Heart right ventricle (tissue), 16 donors: ENCODE measurements at places on chromosomes 13 and 19.

DNA sequence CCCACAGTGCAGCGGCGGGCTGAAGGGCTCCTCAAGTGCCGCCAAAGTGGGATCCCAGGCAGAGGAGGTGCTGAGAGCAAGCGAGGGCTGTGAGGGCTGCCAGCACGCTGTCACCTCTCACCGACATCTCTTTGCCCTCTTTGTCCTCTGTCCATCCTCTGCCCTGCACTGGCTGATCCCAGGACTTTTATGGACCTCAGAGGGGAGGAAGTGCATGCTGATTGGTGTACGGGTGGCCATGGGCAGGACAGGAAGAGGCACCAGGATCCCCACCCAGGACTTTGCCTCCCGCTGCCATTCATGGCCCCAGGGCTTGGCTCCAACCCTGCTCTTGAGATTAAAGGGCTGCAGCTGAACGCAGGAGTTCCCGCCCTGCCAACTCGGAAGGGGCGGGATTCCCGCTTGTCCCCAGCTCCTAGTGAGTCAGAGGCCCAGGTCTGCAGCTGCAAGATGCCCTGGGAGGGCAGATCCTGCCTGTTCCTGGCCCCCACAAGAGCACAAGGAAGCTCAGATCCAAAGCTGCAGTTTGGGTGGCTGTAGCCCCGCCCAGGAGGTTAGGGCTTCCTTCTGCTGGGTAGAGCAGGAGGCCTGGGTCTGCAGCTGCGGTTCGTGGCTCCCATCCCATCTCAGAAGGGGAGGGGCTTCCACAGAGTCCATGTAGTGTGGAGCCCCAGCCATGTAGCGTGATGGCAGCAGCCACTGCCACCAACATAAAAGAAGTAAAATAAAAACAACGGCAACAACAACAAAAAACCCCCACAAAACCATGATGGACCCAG lies 1716.7 kb downstream of the SLITRK1 start:
- H3K27me3 ChIP-seq, result no peaks in the 10 kb centered on the region
- H3K27ac ChIP-seq, result no peak overlapping the region
- H3K4me3 ChIP-seq, result no peak overlapping the region
- H3K4me1 ChIP-seq, result no peaks in the 10 kb centered on the region
- DNase-seq, result no peak
- no peaks in the 10 kb centered on the region for H3K36me3 ChIP-seq

- no peak overlapping the region for H3K4me3 ChIP-seq
- DNase-seq, result no peak
- no peak overlapping the region for H3K27ac ChIP-seq
- H3K36me3 ChIP-seq, result no peaks in the 10 kb centered on the region
Observed at GRCh38 chr13:111489301-111489700, 168.9 kb downstream of the TEX29 start.

- H3K36me3 ChIP-seq, result no peaks in the 10 kb centered on the region
- DNase-seq, result no peak
- H3K4me3 ChIP-seq, result no peak overlapping the region
Observed at GRCh38 chr13:48831248-48831647, 144.5 kb upstream of the FNDC3A start.

GRCh38 chr13:51785712-51786424 lies 18.1 kb downstream of the DHRS12 start:
- H3K4me1 ChIP-seq, result peaks cover 21% of the 10 kb centered on the region
- H3K27ac ChIP-seq, result peak overlapping the region; percentile 80
- H3K36me3 ChIP-seq, result no peaks in the 10 kb centered on the region
- H3K4me3 ChIP-seq, result no peak overlapping the region

DNA sequence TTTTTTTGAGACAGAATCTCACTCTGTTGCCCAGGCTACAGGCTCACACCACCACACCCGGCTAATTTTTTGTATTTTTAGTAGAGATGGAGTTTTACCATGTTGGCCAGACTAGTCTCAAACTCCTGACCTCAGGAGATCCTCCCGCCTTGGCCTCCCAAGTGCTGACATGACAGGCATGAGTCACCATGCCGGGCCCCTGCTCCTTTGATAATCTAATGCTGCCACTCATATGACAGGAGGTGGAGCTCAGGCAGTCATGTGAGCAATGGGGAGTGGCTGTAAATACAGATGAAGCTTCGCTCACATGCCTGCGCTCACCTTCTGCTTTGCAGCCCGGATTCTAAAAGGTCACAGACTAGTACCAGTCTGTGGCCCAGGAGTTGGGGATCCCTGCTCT lies 25.1 kb downstream of the ARHGEF18 start:
- H3K36me3 ChIP-seq, result no peaks in the 10 kb centered on the region
- no peaks in the 10 kb centered on the region for H3K4me1 ChIP-seq
- H3K4me3 ChIP-seq, result no peak overlapping the region
- H3K27me3 ChIP-seq, result no peaks in the 10 kb centered on the region
- no peak overlapping the region for H3K27ac ChIP-seq
- no peak for DNase-seq

GRCh38 chr13:98541191-98541590 lies 35.7 kb downstream of the STK24 start:
- H3K27ac ChIP-seq, result peak overlapping the region; percentile 1
- H3K27me3 ChIP-seq, result no peaks in the 10 kb centered on the region

GRCh38 chr13:26561651-26562511 lies 4.4 kb downstream of the WASF3 start:
- no peak for DNase-seq
- H3K4me3 ChIP-seq, result no peak overlapping the region
- peaks cover 18% of the 10 kb centered on the region for H3K4me1 ChIP-seq
- no peaks in the 10 kb centered on the region for H3K27me3 ChIP-seq
- no peak overlapping the region for H3K27ac ChIP-seq
- H3K36me3 ChIP-seq, result no peaks in the 10 kb centered on the region

DNA sequence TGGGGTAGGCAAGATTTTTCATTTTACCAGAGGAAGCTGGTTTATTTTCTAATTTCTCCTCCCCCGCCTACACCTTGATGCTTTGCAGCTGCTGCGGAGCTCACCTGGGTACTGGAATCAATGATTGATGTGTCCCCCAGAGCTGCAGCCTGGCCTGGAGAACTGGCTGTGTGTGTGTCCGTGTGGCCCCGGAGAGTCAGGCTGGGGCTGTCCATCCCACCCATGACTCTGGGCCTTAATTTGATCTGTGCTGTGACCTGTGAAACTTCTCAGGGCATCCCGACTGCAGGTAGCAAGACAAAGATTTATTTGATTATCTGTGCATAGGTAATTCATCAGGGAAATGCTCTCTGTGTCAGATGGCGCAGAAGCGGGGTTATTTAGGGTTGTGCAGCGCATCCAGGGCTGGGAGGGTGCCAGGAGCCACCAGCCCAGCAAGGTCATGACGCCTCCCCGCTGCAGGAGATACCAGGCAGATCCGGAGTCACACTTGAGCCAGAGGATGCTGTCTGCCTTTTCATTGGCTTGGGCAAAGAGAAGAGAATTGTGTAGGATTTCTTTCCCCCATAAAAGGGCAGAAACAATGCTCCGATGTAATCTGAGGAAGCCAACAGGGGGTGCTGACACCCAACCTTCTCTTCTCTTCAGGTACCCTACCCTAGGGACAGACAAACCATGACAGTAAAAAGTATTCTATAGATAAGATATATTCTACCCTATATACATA lies 346.6 kb downstream of the TSHZ3 start:
- no peaks in the 10 kb centered on the region for H3K4me1 ChIP-seq
- no peak overlapping the region for H3K4me3 ChIP-seq
- peaks cover 7% of the 10 kb centered on the region for H3K27me3 ChIP-seq
- H3K27ac ChIP-seq, result no peak overlapping the region
- DNase-seq, result no peak
- H3K36me3 ChIP-seq, result no peaks in the 10 kb centered on the region

DNA sequence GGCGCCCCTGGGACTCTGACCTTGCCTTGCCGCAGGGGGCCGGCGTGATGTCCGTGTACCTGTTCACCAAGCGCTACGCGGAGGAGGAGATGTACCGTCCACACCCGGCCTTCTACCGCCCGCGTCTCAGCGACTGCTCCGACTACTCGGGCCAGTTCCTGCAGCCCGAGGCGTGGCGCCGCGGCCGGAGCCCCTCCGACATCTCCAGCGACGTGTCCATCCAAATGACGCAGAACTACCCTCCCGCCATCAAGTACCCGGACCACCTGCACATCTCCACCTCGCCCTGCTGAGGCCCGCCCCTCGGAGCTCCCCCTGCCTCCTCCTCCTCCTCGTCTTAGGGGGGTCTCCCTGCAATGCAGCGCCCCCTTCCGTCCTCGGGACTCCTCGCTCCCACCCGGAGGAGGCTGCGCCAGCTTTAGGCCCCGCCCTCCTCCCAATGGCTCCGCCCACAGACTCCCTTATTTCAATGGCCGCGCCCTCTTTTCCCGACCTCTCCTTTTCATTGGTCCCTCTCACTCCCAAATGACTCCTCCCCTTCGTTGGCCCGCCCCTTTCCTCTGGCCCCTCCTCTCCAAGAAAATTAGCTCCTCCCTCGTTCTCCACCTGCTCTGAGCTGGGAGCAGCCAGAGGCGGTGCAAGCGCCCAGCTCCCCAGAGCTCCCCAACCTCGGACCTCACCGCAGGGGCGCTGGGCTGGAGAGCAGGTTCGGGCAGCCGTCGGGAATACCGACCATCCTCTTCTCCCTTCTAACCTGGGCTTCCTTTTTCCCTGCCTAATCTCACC lies 20.5 kb upstream of the CACNG8 start:
- no peaks in the 10 kb centered on the region for H3K36me3 ChIP-seq
- DNase-seq, result no peak
- H3K4me3 ChIP-seq, result no peak overlapping the region

- no peaks in the 10 kb centered on the region for H3K36me3 ChIP-seq
- no peaks in the 10 kb centered on the region for H3K4me1 ChIP-seq
- no peak for DNase-seq
- no peaks in the 10 kb centered on the region for H3K27me3 ChIP-seq
Observed at GRCh38 chr13:98622931-98623331, 46.0 kb upstream of the STK24 start.

DNA sequence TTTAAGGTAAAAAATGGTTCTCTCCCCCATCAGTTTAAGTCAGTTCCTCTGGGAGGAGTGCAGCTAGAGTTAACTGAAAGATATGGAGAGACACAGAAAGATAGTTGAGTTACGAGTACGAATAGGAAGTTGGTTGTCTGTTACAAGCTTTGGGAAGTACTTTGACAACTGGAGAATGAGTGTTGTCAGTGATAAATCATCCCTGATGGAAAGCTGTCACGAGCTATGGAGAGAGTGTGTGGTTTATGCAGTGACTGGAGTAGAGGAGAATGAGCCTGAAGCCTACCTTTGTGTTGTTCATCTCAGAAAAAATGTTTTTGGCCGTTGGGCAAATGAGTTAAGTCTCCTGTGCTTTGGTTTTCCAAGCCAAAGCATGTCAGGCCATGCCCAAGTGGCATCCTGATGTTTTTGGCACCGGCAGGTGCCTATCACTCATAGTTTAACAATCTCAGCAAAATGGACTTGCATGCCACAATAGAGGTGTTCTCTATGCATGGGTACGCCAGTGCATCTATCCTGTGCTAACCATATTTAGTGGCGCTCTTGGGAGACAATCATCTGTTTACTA lies 350.2 kb downstream of the IRS2 start:
- H3K27me3 ChIP-seq, result no peaks in the 10 kb centered on the region
- DNase-seq, result no peak
- H3K36me3 ChIP-seq, result no peaks in the 10 kb centered on the region
- no peaks in the 10 kb centered on the region for H3K4me1 ChIP-seq
- no peak overlapping the region for H3K4me3 ChIP-seq

- H3K4me1 ChIP-seq, result no peaks in the 10 kb centered on the region
- H3K36me3 ChIP-seq, result no peaks in the 10 kb centered on the region
- H3K4me3 ChIP-seq, result no peak overlapping the region
- no peak overlapping the region for H3K27ac ChIP-seq
- no peaks in the 10 kb centered on the region for H3K27me3 ChIP-seq
- DNase-seq, result no peak
Observed at GRCh38 chr19:13401388-13401787, 104.9 kb downstream of the CACNA1A start.

DNA sequence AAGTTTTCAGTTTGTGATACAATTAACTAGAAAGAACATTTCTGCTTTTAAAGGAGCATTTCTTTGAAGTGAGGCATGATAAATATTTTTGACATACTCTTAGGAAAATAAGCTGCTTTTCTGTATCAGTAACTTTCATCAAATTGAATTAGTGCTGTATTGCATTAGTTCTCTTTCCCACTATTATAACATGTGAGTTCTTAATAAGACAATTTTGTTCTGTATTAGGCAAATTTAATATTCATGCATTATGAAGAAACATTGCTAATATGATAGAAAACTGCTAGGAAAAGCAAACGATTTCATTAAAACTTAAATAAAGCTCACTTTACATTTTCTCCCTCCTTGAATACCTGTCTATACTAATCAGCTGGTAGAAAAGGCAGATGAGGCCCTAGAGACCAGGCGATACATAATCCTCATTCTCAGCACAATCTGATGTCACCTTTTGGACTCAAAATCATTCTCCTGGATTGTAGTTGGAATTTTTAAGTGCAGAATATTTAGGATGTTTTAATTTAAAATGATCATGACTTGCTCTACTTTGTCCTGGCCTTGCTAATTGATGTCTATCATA lies 1636.8 kb downstream of the PCDH9 start:
- H3K27ac ChIP-seq, result no peak overlapping the region
- no peak for DNase-seq
- H3K4me3 ChIP-seq, result no peak overlapping the region

DNA sequence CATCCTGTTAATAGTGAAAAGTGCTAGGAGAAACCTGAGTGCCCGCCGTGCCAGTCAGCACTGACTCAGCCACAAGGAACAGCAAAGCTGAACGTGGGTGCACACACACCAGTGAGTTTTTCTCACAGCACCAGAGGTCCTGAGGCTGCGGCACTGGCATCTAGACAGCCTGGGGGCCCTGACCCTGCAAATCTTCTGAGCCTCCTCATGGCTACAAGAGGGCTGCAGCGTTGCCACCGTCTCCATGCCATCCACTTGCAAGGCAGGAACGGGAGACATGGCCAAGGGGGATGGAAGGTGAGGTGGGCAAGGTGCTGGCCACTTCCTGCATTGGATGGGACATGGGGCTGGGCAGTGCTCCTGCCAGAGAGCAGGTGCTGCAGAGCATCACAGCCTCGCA lies 211.2 kb upstream of the SOX1 start:
- DNase-seq, result no peak
- H3K36me3 ChIP-seq, result no peaks in the 10 kb centered on the region
- no peaks in the 10 kb centered on the region for H3K4me1 ChIP-seq
- peaks cover 15% of the 10 kb centered on the region for H3K27me3 ChIP-seq
- no peak overlapping the region for H3K4me3 ChIP-seq

DNA sequence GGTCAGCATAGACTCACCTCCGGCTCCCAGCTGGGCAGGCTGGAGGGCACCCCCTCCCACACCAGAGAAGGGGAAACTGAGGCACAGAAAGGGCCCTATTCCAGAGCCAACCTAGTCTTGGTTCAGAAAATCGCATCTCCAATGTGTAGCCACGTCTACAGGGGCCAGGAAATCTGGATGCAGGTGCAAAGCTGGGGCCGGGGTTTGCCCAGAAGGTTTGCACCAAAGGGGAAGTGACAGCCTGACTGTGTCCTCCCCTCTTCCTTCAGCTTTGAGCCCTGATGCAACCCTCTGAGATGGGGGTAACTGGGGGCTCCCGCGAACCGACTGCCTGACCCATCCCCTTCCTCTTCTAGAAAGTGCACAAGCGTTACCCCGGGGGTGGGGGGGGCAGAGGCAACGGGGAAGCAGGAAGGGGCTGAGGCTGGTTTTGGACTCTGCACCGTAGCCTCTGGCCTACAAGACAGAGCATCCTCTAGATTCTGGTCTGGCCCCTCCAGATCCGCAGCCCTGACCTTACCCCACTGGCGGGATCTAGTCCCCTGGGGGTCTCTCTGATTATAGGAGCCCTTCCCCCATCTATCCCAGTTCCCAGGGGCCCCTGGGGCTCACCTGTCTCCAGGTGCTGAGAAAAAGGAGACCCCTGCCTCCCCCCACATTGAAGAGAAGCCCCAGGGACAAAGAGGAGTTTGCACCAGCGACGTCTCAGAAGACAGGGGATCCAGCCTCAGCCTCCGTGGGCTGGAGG lies 1.1 kb upstream of the ONECUT3 start:
- H3K36me3 ChIP-seq, result no peaks in the 10 kb centered on the region
- H3K27me3 ChIP-seq, result peaks cover 87% of the 10 kb centered on the region
- no peak overlapping the region for H3K4me3 ChIP-seq
- no peak for DNase-seq
